ENCODE measurements at places on chromosomes 1 and 21.

GRCh38 chr1:31749785-31750735 lies 14.1 kb downstream of the ADGRB2 start:
- peak; percentile 46 for DNase-seq

GRCh38 chr1:218249338-218250140 lies 35.6 kb upstream of the RRP15 start:
- no peak for DNase-seq

DNA sequence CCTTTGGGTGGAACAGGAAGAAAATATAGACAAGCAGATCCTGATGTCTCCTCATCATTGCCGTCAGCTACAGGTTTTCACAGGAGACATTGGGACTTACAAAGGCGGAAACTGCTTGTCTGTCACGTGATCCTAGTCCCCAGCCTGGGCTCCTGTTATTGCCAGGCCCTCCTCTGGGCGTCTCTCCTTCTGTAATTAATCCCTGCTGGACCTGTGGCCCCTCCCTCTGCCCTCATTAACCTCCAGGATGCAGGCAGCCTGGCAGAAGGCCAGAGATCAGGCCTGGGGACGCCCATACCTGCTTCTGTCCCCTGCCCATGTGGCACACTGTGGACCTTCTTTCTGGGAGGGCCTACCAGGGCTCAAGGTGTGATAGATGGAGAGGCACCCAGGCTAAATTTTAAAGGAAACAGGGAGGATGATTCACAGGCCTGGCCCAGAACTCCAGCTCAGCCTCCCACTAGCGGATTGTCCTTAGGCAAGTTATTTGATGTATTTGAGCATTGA lies 2.4 kb downstream of the S100A5 start:
- DNase-seq = no peak

- DNase-seq = no peak
These were observed 151.3 kb downstream of the RUNX1 start for GRCh38 chr21:34897828-34898227.

- DNase-seq = peak; percentile 73
These were observed 16.8 kb downstream of the TNFSF4 start for GRCh38 chr1:173190101-173190936.

GRCh38 chr21:43845386-43845785 lies 19.6 kb upstream of the AGPAT3 start:
- no peak for DNase-seq
